ENCODE measurements at places on chromosomes 11 and 22.
A peak's percentile ranks its signal among the peaks of the same experiment; 100 is the strongest.

- H3K4me1 ChIP-seq, result peaks cover 11% of the 10 kb centered on the region
- H3K27me3 ChIP-seq, result no peaks in the 10 kb centered on the region
- H3K36me3 ChIP-seq, result peaks cover 16% of the 10 kb centered on the region
- H3K4me3 ChIP-seq, result no peak overlapping the region
- no peak overlapping the region for H3K27ac ChIP-seq
These were observed 11.8 kb upstream of the CD59 start for GRCh38 chr11:33747979-33748378.

DNA sequence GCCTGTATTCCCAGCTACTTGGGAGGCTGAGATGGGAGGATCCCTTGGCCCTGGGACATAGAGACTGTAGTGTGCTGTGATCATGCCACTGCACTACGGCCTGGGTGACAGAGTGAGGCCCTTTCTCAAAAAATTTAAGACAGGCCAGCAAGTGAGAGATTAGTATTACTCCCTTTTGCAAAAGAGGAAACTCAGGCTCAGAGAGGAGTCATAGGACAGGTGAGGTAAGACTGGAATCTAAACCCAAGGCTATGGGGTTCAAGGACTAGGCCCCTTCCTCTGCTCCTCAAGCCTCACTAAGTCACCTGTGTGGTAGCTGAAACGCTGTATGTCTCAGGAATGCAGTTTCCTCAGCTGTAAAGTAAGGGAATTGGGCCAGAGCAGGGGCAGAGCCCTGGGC is 1.6 kb upstream of the P2RY2 start:
- no peak overlapping the region for H3K27ac ChIP-seq
- DNase-seq, result no peak
- no peaks in the 10 kb centered on the region for H3K4me1 ChIP-seq

DNA sequence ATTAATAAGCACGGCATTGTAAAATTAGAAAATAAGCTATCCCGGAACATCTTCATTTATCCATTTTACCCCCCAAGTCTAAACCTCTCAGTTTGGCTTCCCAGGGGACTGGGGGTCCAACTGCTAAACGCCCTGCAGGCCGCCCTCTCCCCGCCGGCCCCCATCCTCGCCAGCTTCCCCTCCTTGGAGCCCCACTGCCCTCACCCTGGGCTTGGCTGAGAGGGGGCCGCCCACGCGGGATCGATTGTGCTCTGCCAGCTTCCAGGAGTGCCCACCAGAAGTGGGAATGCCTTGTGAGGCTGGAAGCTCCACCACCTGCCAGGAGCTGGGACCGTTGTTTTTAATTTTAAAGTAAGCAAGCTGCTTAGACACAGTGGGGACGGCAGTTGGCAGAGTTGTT is 353.5 kb downstream of the TBC1D22A start:
- DNase-seq, result no peak
- no peaks in the 10 kb centered on the region for H3K27me3 ChIP-seq
- H3K4me3 ChIP-seq, result no peak overlapping the region
- H3K27ac ChIP-seq, result no peak overlapping the region
- H3K4me1 ChIP-seq, result no peaks in the 10 kb centered on the region

DNA sequence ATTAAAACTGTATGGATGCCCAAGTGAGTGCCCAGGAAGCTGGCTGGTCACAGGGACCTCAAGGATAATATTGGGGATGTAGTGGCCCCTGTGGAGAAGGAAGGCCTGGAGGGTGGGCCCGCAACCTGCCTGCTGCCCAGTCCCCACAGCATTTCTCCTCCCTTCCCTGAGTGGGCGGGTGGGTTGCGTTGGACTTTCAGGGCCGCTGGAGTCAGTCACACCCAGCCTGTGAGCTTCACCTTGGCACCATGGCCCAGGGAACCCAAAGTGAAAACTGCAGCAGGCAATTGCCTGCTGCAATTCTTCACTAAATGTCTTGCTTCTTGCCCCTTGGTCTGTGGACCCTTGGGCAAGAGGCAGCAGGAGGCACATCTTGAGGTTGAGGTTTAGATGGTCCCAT is 4.7 kb downstream of the GNAZ start:
- H3K4me1 ChIP-seq, result peaks cover 85% of the 10 kb centered on the region
- H3K36me3 ChIP-seq, result peaks cover 49% of the 10 kb centered on the region
- H3K4me3 ChIP-seq, result no peak overlapping the region
- DNase-seq, result no peak

DNA sequence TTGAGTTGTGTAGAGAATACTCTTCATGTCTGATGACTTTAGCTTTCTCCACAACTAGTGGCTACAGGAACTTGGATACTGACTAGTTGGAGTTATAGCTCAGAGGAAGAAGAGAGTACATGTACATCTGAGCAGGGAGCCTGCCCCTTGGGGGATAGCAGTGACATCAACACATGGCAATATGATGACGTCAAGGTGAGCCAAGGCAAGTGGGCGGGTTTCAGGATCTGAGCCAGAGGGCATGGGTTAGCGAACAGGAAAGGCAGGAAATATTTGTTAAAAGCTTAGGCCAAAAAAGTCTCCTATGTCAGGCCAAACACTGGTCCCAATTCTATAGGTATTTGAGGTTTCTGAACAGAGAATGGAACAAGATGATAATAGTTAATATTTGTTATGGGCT is 42.0 kb upstream of the HORMAD2 start:
- no peaks in the 10 kb centered on the region for H3K36me3 ChIP-seq
- no peak overlapping the region for H3K4me3 ChIP-seq
- DNase-seq, result no peak
- no peaks in the 10 kb centered on the region for H3K27me3 ChIP-seq
- no peak overlapping the region for H3K27ac ChIP-seq

DNA sequence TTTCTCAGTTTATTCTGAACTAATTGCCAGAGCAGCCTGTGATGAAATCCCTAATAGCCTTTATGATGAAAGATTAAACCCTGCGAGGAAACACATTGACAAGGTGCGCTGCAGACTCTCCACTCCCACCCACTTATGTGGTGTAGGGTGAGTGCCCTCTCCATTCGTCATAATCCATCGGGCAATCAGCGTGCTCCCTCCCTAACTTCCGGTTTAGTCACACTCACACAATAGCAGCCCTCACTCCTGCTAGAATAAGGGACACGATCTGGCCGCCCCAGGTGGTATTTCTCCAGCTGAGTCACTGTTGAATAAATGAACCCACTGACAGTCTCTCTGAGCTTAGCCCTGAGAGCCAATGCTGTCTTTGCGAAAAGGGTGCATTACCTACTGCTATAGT is 188.3 kb downstream of the OPCML start:
- no peak for DNase-seq
- H3K4me1 ChIP-seq, result no peaks in the 10 kb centered on the region
- no peak overlapping the region for H3K4me3 ChIP-seq

- H3K4me3 ChIP-seq, result no peak overlapping the region
- no peak for DNase-seq
- H3K27me3 ChIP-seq, result no peaks in the 10 kb centered on the region
These were observed 33.0 kb upstream of the PAK1 start for GRCh38 chr11:77506857-77507256.

DNA sequence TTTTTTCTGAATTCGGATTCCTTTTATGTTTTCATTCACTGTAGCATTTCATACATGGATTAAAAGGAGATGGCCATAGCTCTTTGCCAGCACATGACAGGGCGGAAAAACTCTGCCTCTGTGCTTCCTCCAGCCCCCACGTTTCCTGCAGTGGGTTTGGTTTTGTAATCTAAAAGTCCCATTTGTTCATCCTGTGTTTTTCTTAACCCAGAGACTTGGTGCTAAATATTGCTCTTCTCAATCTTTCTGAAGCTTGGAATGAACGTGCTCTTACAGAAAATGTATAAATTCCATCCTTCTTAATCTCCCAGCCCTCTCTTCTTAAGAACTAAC is 89.9 kb downstream of the PPP6R3 start:
- no peaks in the 10 kb centered on the region for H3K27me3 ChIP-seq
- DNase-seq, result no peak
- no peak overlapping the region for H3K27ac ChIP-seq

- no peaks in the 10 kb centered on the region for H3K27me3 ChIP-seq
- no peaks in the 10 kb centered on the region for H3K36me3 ChIP-seq
- peaks cover 11% of the 10 kb centered on the region for H3K4me1 ChIP-seq
- no peak overlapping the region for H3K4me3 ChIP-seq
These were observed 4.3 kb upstream of the BAIAP2L2 start for GRCh38 chr22:38114484-38115398.

- H3K4me1 ChIP-seq, result no peaks in the 10 kb centered on the region
- peaks cover 4% of the 10 kb centered on the region for H3K36me3 ChIP-seq
- H3K27ac ChIP-seq, result no peak overlapping the region
- H3K4me3 ChIP-seq, result no peak overlapping the region
These were observed 65.9 kb downstream of the KREMEN1 start for GRCh38 chr22:29138556-29139305.

- peaks cover 99% of the 10 kb centered on the region for H3K36me3 ChIP-seq
- 0 out of 2 replicates have a peak, but pooled peaks cover 4% of the 10 kb centered on the region for H3K27me3 ChIP-seq
- peak overlapping the region; percentile 92 for H3K27ac ChIP-seq
- H3K4me3 ChIP-seq, result peak overlapping the region; percentile 88
- H3K4me1 ChIP-seq, result peaks cover 74% of the 10 kb centered on the region
These were observed 65.1 kb upstream of the PPARA start for GRCh38 chr22:46084943-46085827.

DNA sequence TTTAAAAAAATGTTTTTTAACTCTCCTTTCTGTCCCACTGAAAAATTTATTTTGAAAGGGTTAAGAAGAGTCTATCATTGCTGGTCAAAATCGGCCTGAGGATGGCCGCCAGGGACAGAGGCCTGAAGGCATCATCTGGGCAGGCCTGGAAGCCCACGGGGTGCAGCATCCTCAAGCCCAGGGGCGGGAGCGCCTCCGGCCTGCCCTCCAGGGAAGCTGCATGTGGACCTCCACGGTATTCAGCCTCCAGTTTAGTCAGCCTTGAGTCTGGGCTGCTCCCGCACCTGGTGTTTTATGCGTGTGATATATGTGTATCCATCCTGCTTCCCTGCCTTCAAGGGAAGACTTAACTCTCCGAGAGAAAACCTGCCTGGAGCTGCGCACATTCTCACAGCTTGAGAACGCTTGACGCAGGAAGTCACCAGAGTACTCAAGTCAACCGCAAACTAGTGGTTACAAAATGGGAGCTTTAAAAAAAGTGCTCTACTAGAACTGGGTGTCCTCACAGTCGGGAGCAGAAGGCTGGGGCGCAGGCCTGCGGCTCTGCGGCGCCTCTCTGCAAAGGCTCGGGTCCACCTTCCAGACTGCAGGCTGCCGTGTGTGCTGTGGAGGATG is 13.6 kb upstream of the BID start:
- no peak overlapping the region for H3K4me3 ChIP-seq
- no peaks in the 10 kb centered on the region for H3K27me3 ChIP-seq
- no peak overlapping the region for H3K27ac ChIP-seq
- H3K36me3 ChIP-seq, result peaks cover 23% of the 10 kb centered on the region
- DNase-seq, result no peak

DNA sequence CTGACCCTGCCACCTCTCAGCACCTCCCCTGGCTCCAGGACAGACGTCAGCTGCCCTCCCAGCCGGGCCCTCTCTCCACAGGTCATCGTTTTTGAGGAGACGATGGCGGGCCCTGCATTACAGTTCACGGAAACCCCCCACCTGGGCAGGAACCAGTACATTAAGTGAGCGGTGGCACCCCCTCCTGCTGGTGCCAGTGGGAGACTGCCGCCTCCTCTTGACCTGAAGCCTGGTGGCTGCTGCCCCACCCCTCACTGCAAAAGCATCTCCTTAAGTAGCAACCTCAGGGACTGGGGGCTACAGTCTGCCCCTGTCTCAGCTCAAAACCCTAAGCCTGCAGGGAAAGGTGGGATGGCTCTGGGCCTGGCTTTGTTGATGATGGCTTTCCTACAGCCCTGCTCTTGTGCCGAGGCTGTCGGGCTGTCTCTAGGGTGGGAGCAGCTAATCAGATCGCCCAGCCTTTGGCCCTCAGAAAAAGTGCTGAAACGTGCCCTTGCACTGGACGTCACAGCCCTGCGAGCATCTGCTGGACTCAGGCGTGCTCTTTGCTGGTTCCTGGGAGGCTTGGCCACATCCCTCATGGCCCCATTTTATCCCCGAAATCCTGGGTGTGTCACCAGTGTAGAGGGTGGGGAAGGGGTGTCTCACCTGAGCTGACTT is 37.0 kb downstream of the B3GAT1 start:
- H3K27ac ChIP-seq, result no peak overlapping the region
- DNase-seq, result no peak
- H3K27me3 ChIP-seq, result no peaks in the 10 kb centered on the region
- H3K4me3 ChIP-seq, result no peak overlapping the region
- H3K4me1 ChIP-seq, result no peaks in the 10 kb centered on the region
- H3K36me3 ChIP-seq, result no peaks in the 10 kb centered on the region

GRCh38 chr11:76935042-76935441 is 74.3 kb downstream of the ACER3 start:
- no peaks in the 10 kb centered on the region for H3K36me3 ChIP-seq
- no peaks in the 10 kb centered on the region for H3K27me3 ChIP-seq
- H3K4me3 ChIP-seq, result no peak overlapping the region
- DNase-seq, result no peak
- peaks cover 5% of the 10 kb centered on the region for H3K4me1 ChIP-seq

- H3K4me1 ChIP-seq, result peaks cover 32% of the 10 kb centered on the region
- DNase-seq, result no peak
- H3K36me3 ChIP-seq, result no peaks in the 10 kb centered on the region
- no peak overlapping the region for H3K4me3 ChIP-seq
These were observed 384.5 kb downstream of the AASDHPPT start for GRCh38 chr11:106461839-106462545.

DNA sequence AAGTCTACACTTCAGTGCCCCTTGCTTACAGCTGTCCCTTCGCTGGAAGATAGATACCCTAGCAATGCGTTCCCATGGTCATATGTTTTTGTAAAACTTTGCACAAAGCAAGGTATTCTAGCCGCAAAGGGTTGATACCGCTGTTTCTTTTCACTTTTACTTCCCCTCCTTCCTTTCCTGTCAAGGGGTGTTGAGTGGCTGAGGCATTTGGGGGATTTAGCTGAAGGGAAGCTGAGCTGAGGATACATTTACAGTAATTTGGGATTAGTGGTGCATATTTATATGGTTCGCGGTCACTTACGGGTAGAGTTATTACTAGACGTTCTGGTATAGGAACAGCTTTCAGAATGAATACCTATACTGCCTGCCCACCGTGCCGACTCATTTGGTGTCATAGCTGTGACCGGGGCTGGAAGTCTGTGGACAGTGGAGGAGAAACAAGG is 86.9 kb upstream of the WNT11 start:
- no peaks in the 10 kb centered on the region for H3K27me3 ChIP-seq
- no peaks in the 10 kb centered on the region for H3K4me1 ChIP-seq

- H3K27me3 ChIP-seq, result no peaks in the 10 kb centered on the region
- H3K27ac ChIP-seq, result no peak overlapping the region
- H3K4me1 ChIP-seq, result no peaks in the 10 kb centered on the region
- DNase-seq, result no peak
- no peaks in the 10 kb centered on the region for H3K36me3 ChIP-seq
These were observed 11.8 kb downstream of the PRDM11 start for GRCh38 chr11:45158210-45158731.

DNA sequence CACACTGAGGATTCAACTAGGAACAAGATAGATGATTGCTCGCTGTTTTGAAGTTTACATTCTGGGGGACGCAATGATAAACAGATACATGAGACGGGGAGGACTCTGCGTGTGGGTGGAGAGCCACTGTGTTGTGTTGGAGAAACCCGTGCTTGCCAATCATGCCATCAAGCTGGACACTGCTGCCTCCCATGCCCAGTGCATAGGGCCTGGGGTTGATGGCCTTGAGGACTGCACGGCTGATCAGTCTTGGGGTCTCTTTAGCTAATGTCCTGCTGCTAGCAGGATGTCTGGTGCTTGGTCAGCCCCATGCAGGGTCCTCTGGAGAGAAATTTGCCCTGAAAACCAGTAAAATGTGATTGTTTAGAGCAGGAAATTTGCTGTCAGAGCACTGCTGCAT is 221.2 kb upstream of the B3GAT1 start:
- H3K27me3 ChIP-seq, result no peaks in the 10 kb centered on the region
- H3K36me3 ChIP-seq, result no peaks in the 10 kb centered on the region
- DNase-seq, result no peak
- H3K4me1 ChIP-seq, result no peaks in the 10 kb centered on the region

- H3K4me3 ChIP-seq, result no peak overlapping the region
- H3K27me3 ChIP-seq, result no peaks in the 10 kb centered on the region
- no peaks in the 10 kb centered on the region for H3K36me3 ChIP-seq
- no peak for DNase-seq
These were observed 34.9 kb upstream of the ACER3 start for GRCh38 chr11:76825726-76826396.
